ENCODE measurements at places on chromosomes 7 and 10. TPM values are rescaled to one million over a fixed set of nuclear protein-coding genes. Genes with fewer than 3 reads are reported as not detected.

- no peak for DNase-seq
Measured at GRCh38 chr10:5047912-5048628, 44.4 kb upstream of the AKR1C2 start.

GRCh38 chr10:71549766-71550533 is 153.2 kb downstream of the CDH23 start:
- DNase-seq = no peak

- no peak for DNase-seq
Measured at GRCh38 chr7:21753071-21753470, 192.6 kb downstream of the CDCA7L start.

DNA sequence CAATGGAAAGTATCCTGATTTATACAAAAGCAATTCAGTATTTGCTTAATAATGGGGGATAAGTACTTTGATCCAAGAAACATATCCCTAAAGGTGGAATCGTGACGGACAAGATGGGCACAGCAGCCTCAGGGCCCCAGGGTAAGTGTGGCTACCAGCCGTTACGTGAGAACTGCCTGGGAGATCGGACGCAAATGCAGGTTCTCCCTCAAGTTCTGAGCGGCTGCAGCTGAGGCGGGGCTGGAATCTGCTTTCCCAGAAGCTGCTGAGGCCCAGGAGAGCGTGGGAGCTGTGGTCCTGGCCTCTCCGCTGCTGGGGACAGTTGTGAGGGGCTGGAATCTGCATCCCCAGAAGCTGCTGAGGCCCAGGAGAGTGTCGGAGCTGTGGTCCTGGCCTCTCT is 13.5 kb downstream of the FOXL3 start:
- DNase-seq = no peak

GRCh38 chr10:133439517-133440461 is 14.0 kb upstream of the SCART1 start:
- DNase-seq = no peak

- peak; percentile 25 for DNase-seq
Measured at GRCh38 chr10:101291331-101292193, 62.3 kb upstream of the LBX1 start.

GRCh38 chr10:29857843-29858701 is 201.3 kb downstream of the JCAD start:
- DNase-seq = peak; percentile 79

GRCh38 chr7:43444711-43445578 is 138.0 kb upstream of the STK17A start:
- no peak for DNase-seq

The NPFFR1 gene
- not detected for total RNA-seq

The LRRC17 gene
- 70.0 TPM for total RNA-seq

The SPDYE6 gene
- total RNA-seq = not detected

The HSPA12A gene
- 35.4 TPM for total RNA-seq

The DRGX gene
- not detected for total RNA-seq

The ABCC2 gene
- 0.32 TPM for total RNA-seq
